Kidney glomerular epithelial cell (primary cell): ENCODE measurements at places on chromosomes 16 and 17.

GRCh38 chr16:924806-925205 is 46.0 kb downstream of the LMF1 start:
- DNase-seq: no peak

GRCh38 chr17:80460429-80460834 is 16.0 kb downstream of the NPTX1 start:
- DNase-seq: no peak

GRCh38 chr17:44981221-44981968 is 13.3 kb upstream of the C1QL1 start:
- peak; percentile 17 for DNase-seq

DNA sequence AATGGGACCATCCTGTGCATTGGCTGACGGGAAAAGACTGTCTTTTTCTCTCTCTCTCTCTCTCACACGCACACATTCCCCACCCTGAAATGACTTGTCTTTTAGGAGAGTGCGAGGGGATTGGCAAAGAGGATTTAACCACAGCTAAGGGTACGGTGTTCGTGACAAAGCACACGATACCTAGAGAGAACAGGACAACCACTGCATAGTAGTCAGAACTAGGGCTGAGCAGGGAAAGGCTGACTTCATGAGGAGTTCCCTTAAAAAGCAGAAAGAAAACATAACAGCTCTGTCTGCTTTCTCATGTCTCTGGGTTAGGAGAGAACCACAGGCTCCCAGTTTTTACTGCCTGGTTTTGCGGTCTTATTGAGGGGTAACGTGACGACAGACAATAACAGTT is 742.8 kb upstream of the SOX9 start:
- no peak for DNase-seq

- DNase-seq: peak; percentile 18
Observed at GRCh38 chr17:6413065-6413464, 21.9 kb downstream of the AIPL1 start.

DNA sequence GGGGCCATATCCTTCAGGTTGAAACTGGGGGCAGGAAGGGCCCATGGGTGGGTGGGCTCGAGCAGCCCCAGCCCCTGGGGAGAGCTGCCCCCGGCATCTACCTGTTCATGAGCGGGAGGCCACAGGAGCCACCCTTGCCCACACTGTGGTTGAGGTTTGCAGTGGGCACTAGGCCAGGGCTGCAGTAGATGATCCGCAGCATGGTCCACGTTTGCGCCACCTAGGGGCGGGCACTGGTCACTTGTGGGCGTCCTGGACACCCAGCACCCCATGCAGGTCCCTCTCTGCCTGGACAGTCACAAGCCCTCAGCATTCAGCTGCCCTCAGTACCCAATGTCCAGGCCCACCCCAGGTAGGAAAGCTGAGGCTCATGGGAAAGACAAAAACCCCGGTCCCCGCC is 1.8 kb upstream of the JMJD8 start:
- DNase-seq: peak; percentile 21

GRCh38 chr17:9023392-9024218 is 2.3 kb downstream of the NTN1 start:
- no peak for DNase-seq

DNA sequence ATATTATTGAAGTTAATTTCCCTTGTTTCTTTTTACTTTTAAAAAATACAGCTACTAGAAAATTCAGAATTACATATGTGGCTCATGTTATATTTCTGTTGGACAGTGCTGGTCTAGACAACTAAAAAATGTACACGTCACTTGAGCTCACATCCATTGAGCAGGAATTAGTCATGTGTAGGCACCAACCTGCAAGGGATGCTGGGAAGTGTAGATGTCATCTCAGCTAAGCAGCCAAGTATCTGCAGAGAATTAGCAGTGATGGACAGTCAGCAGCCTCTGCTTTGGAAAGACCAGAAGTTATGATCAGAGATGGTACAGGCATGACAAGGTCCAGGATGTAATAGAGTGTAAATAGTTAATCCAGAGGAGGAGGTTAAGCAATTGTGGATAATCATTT is 87.1 kb upstream of the HS3ST2 start:
- DNase-seq: no peak

- DNase-seq: no peak
Observed at GRCh38 chr17:66313325-66313724, 10.9 kb downstream of the PRKCA start.

DNA sequence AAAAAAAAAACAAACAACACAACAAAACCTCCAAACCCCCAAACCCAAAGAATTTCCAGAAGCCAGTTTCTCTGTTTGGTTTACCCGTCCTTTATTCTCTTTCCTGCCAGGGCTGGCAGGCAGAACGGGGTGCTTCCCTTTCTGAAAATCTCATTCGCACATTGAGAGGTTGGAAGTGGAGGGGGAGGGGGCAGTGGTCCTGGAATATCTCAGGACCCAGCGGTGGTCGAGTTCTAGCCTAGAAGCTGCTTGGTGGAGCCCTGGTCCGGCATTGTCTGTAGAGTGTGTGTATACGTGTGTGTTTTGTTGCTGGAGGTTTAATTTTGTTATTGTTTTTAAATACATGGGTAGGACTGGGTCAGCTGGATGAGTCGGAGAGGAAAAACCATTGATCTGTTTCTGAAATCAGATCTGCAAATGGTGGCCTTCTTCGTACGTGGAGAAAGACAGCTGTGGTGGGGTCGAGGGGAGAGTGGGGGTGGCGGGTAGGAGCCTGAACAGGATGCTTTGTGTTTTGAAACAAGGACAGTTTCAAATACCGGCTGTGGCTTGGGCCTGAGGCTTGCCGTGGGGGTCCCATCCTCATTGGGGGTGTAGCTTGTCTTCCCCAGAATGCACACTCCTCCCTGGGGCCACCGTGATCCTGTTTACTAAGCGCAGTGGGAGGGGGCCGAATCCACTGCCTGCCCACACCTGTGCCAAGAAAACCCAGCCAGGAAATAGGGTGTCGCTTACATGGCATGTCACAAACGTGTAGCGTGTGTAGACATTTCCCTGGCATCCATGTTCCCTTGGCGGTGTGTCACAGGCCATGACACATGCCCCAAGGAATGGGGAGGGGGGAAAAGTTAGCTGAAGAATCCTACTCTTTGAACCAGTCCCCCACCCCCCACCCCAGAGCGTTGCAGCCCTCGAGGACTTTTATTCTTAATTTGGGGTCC is 1.6 kb downstream of the CMIP start:
- no peak for DNase-seq

GRCh38 chr17:63279498-63280230 is 166.4 kb downstream of the CYB561 start:
- no peak for DNase-seq

DNA sequence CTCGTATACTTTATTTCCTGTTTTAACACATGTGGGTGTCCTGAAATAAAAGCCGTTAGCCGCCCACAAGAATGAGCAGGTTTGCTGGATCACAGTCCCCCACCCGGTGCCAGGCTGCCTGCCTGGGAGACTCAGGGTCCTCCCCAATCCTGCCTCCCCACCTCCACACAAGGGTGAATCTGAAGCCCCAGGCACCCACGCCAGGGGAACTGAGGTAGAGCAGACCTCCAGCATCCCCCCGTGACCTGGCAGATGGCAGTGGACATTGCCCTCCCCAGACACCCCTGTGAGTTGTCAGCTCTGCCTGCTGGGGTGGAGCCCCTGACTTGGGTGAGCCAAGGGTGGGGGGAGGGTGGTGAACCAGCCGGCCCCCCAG is 114.8 kb downstream of the METRNL start:
- no peak for DNase-seq

- peak; percentile 26 for DNase-seq
Observed at GRCh38 chr16:56603589-56603988, 4.8 kb upstream of the MT2A start.

GRCh38 chr16:2008009-2008526 is 1.6 kb downstream of the ZNF598 start:
- no peak for DNase-seq

DNA sequence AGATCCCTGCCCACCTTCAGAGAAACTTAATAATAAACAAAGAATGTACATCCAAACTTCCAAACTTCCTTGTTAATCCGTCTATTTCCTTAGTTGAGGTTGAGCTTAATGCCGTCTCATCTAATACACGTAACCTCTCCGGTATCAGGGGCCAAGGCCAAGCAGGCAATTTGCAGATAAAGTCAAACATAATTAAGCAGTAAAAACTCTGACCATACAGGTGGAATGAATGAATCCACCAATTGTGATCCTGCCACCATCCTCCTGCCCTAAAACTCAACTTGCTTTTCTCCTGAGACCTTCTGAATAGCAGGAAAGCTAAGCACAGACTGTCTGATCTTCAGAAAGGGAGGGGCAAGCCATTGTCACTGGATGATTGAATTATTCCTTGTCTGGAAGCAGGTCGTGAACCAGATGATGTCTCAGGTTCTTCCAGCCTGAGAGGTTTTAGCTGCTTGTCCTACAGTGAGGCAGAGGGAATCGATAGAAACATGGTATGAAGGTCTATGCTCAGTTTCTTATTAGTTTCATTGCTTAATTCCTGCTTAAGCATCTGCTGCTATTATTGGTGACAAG is 1111.8 kb upstream of the EEF2KMT start:
- DNase-seq: no peak

GRCh38 chr16:84082110-84082509 is 34.6 kb downstream of the MBTPS1 start:
- DNase-seq: no peak

DNA sequence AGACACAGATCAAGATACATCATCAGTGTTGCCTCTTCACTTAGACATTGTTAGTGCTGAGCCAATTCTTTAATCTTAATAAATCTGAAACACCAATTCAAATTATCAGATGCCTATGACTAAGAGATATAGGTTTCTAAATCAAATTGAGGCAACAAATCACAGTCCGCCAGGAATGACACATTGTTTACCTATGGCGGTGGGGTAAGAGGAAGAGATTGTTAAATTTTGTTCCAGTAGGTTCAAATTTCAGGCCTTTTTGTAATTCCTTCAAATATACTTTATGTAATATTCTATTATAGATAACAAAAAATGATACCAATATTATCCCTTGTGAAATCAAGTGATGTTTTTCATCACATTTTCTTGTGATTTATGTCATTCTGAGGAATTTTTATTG is 145.9 kb downstream of the CDH8 start:
- DNase-seq: no peak

GRCh38 chr16:28288114-28288513 is 4.2 kb upstream of the SBK1 start:
- no peak for DNase-seq

DNA sequence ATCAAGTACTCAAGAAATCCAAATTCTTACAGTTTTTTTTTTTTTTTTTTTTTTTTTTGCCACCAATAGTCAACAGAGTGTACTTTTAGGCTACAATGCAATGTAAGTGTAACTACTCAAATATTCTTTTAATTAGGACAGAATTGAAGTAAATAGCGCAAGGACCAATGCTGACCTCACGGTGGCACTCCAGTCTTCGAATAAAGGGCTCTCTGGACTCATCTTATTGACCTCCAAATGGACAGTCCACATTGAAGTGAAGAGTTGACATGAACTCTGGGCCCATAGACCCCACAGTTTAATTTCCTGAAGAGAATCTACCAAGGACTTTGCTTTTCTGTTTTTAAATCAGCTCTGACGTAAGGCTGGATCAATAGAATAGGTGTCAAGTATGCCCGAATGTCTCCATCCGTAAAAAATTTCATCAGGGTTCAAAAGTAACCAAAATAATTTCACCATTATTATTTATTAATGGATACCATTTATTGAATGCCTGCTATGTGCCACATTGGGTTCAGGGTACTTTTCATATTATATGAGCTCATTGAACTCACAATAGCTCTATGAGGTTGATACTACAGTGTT is 7.3 kb upstream of the DDX52 start:
- DNase-seq: peak; percentile 36

GRCh38 chr17:64496348-64496785 is 487 bp downstream of the POLG2 start:
- DNase-seq: no peak

DNA sequence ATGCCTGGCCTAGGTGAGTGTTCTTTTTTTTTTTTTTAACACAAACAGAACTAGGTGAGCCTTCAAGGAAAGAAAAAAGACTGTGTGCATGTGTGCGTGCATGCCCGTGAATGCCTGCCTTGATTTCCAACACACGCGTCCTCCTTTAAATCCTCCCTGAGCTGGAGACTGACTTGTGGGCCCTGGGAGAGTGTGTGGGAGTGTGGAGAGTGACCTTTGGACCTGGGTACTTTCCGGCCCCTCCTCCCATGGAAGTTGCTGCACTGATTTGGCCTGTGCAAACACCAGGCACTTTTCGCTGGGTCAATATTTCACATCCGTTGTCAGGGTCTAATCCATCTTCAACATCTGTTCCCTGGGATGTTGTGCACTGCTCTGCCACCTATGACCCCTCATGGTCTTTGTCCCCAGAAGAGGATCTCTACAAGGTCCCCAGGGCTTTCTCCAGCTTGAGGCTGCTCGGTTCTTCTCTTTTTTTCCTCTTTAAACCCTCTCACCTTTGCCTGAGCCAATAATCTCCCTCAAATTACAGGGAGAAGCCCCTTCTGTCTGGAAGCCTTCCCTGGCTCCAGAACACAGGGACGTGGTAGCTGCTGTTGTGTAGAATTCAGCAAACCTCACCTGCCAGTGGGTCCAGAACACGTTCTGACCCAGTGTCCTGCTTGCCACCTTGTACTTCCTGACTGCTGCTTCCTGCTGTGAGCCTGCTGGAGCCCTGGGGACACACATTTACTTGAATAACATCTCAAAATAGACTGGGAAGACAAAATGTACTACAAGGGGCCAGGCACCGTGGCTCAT is 20.8 kb upstream of the ATP5MC1 start:
- DNase-seq: no peak

- no peak for DNase-seq
Observed at GRCh38 chr17:32493976-32494513, 7.3 kb downstream of the CDK5R1 start.

- DNase-seq: peak; percentile 61
Observed at GRCh38 chr17:72539981-72540897, 419.4 kb downstream of the SOX9 start.

GRCh38 chr17:18981642-18982424 is 22.7 kb downstream of the FAM83G start:
- peak; percentile 30 for DNase-seq

DNA sequence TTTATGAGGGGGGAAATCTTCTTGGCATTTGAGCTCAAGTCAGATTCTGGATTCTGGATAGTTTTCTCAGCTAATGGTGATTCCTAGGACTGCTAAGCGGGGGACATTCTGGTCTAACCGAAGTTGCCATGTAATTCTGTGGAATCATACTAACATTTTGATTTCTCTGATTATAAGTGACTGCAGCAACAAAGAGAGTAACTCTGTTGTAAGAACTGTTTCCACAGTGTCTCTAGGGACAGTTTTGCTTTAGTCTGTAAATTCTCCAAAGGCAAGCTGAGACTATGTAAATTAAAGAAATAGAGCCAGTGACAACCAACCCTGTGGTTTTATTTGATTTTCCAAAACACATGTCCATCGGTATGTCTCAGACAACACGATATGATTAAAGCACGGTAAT is 286.2 kb downstream of the IRX3 start:
- no peak for DNase-seq

GRCh38 chr17:38705803-38706504 is 881 bp downstream of the MLLT6 start:
- peak; percentile 29 for DNase-seq

- no peak for DNase-seq
Observed at GRCh38 chr17:49369089-49369488, 7.0 kb upstream of the ZNF652 start.

- no peak for DNase-seq
Observed at GRCh38 chr16:22814711-22815105, 746 bp downstream of the HS3ST2 start.

GRCh38 chr16:30474074-30474452 is 1.5 kb downstream of the ITGAL start:
- no peak for DNase-seq

GRCh38 chr17:50135316-50136095 is 5.5 kb upstream of the SAMD14 start:
- DNase-seq: no peak
